Cerebellar nuclear complex (tissue), 1 donor: ENCODE measurements at places on chromosomes 5 and 9.

DNA sequence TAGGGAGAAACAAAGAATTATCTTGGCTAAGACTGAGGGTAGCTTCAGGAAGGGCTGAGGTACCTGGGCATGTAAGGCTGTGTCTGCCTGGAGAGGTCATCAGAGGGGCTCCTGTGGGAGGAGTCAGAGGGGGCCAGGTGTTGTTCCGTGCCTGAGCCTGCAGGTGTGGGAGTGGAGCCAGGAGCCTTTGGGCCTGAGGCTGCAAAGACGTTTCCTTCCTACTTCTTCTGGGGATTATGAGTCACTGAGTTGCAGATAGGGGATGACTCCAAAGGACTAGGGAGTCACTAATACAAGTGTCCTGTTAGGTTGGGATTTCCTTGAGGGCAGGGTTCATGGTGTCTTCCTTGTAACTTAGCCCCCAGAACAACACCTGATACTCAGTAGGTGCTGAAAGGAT lies 391.1 kb downstream of the ARHGEF28 start:
- no peak for DNase-seq

- no peak for DNase-seq
Observed at GRCh38 chr5:40626801-40627200, 52.9 kb upstream of the PTGER4 start.

DNA sequence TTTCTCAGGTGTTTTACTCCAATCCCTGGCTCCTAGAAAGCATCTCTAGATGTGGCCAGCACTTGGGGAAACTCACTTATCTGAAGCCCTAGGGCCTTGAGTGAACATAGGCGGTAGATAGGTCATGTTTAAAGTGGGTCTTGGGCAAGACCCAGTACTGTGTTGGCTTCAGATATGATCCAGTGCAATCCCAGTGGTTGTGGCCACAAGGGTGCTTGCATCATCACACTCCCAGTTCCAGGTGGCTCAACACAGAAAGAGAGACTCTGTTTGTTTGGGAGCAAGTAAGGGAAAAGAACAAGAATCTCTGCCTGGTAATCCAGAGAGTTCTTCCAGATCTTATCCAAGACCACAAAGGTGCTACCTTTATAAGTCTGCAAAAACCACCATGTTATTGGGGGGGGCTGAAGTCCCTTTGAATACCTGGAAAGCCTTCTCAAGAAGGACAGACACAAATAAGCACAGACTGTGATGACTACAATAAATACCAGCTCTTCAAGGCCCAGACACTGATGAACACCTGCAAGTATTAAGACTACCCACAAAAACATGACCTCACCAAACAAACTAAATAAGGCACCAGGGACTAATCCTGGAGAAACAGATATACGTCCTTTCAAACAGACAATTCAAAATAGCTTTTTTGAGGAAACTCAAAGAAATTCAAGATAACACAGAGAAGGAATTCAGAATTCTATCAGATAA lies 114.7 kb downstream of the LURAP1L start:
- no peak for DNase-seq

GRCh38 chr5:42423285-42424165 lies at the start of gene GHR:
Gene GHR, plus strand, starts transcription at chr5:42423439. Its CDS starts 142,436 bp downstream, at chr5:42565875.
- DNase-seq: no peak

GRCh38 chr9:121997791-121998190 lies 95.3 kb downstream of the TTLL11 start:
- DNase-seq: no peak

DNA sequence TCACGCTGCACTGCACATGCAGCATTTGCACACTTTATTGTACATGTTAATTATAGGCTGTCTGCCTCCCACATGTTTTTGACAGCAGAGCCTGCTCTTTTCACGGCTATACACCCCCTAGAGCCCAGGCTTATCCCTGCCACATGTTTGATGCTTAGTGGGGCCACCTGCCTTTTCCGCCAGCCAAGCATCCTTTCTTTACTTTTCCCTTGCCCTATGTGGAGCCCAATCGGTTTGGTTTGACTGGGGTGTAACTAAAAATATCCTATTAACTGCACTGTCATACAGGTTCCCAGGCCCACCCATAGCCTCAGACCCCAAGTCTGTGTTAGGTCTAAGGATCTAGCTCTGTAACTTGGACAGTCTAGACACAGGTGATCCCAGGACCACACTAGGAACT lies 18.9 kb upstream of the S1PR3 start:
- DNase-seq: no peak

DNA sequence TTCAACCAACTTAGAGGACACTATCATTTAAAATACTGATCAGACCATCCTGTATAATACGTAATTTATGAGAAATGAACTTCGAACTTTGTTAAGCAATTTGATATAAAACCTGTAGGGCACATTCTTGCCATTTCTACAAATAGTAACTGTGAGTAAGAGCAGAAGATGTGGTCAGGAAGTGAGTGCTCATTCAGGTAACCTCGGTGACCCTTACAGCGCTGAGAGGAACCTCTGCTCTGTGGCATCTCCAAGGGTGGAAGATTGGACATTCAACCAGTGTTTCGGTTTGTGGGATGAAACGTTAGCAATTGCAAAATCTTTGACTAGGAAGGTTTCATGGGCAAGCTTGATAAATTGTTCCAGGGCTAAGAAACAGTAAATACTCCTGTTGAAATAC lies 194.8 kb upstream of the IRX2 start:
- DNase-seq: no peak

DNA sequence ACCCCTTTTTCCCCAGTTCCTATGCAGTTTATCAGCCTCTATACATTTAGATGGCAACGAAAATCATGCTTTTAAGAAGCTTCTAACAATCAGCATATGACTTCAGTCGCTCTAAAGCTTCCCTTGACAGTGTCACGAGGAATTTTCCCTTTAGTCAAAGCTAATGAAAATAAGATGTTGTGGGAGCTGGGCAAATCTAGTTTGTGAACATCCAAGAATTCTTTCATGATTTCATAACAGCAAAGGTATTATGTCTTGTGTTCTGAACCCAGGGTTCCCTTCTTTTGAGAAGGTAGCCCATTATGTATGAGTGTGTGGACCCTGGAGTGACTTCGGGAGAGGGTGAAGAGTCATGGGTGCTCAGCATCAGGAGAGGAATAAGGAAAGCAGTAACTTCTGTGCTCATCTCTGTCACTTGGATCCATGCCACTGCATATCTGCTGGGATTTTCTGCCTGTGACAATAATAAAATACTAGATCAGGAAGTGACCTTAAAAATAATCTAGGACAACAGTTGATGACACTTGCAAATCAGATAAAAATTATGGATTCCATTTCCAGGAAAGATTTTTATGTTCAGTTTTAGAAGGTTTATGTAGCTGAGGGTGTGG lies 102.4 kb downstream of the PCSK1 start:
- DNase-seq: no peak

GRCh38 chr5:177336112-177336511 lies 15.4 kb downstream of the LMAN2 start:
- no peak for DNase-seq

DNA sequence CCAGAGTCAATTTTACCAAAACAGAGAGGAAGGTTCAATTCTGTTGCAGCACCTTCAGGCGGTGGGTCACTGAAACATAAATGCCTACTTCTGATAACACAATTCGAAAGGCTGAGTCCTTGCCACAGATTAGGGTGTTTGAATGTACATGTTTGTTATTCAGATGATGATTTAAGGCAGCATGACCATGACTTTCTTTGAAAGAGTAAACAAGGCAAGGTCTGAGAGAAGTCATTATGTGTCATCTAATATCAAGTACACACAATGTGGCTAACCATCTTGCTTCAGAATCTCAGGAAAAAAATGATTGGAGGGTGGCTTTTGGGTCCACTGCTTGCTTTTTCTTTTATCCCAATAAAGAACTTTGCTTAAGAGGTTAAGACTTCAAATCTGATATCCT lies 457.5 kb downstream of the TAF11L14 start:
- no peak for DNase-seq

DNA sequence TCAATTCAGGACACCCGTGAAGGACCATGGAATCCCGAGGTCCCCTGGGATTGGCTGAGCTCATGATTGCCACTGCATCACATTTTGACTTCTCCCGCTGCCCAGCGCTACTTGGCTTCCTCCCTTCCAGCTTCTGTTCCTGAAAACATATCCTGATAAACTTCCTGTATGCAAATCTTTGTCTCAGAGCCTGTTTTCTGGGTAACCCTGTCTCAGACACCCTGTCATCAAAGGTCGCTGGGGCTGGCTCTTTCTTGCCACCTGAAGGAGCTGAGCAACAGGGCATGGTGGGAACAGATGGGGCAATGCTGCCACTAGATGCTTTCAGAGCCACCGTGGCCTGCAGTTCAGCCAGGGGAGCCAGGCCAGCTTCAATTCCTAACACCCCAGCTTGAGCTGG lies 154.3 kb upstream of the TBC1D2 start:
- DNase-seq: no peak

DNA sequence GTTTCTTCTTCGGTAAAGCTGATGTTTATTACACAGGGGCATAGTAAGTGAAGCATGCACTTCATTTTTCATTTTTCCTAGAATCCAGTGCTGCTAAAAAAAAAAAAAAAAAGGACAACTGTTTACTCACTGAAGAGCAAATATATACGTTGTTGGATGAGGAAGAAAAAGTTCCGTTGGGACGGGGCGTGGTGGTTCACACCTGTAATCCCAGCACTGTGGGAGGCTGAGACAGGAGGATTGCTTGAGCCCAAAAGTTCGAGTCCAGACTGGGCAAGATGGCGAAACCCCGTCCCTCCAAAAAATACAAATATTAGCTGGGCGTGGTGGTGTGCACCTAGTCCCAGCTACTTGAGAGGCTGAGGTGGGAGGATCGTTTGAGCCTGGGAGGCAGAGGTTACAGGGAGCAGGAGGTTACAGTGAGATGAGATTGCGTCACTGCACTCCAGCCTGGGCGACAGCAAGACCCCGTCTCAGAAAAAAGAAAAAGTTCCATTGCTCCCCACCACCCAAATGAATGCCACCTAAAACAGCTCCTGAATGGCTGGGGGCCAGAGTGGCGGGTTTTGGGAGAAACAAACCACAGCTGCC lies 60.1 kb upstream of the GNE start:
- DNase-seq: no peak

DNA sequence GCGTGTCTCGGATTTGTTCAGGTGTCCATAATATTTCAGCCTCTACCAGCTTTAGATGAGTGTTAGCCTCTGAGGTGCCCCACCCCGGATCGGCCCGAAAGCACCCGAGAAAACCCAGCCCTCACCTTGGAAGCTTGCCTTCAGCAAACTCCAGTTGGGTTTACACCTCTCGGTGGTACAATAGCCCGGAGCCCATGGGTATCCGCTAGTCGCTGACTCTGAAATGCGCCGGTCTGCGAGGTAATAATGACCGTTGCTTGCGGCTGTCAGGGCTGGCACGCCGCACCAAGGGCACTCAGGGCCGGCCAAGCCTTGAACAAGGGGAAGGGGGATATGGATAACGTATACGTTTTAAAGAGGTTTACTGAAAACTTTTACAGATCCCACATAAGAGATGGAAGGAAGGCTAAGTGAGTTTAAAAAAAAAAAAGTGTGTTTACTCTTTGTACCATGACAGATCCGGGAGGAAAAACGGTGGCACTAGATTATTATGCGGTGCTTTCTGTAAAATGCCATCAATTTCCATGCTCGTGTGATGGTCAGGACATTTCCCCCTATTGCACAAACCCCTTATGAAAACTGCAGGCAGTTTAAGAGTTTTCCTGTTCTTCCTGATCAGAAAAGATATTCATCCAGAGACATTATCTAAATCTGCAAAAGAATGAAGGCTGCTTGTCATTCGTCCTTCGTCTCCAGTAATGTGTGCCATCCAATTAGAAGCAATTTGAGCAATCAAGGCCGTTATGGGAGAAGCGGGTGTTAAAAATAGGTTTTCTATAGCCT lies 124.2 kb downstream of the TMEM161B start:
- peak; percentile 39 for DNase-seq

- no peak for DNase-seq
Observed at GRCh38 chr5:153711755-153712154, 221.3 kb downstream of the GRIA1 start.

- DNase-seq: no peak
Observed at GRCh38 chr5:27832886-27833285, 794.5 kb upstream of the CDH9 start.

DNA sequence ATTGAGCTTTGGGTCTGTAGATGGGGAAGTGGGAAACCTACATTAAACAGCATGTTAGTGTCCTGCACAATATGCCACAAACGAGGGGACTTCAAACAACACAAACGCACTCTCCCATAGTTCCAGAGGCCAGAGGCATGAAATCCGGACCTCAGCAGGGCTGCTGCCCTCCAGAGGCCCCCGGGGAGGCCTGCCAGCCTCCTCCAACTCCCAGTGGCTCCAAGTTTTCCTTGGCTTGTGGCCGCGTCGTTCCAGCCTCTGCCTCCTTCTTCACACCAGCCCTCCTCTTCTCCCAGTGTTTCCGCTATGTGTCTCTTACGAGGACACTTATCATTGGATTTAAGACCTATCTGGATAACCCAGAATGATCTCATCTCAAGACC lies 13.3 kb upstream of the COL5A1 start:
- no peak for DNase-seq

DNA sequence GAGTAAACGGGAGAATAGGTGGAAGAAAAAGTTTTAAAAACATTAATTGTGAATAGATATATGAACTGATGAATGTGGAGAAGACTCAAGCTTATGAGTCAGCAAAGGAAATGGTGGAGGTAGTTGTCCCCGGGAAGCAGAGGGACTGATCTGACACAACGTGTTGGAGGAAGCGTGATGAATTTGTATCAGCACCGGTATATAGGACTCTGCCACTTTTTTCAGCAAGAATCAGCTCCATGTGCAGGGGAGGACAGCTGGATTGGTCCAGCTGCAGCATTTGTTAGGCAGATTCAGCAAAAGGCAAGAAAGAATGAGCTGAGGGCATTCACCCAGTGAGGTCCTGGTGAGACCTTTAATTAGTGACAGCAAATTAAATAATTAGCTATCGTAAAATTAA lies 276.0 kb downstream of the TENT4A start:
- DNase-seq: no peak

DNA sequence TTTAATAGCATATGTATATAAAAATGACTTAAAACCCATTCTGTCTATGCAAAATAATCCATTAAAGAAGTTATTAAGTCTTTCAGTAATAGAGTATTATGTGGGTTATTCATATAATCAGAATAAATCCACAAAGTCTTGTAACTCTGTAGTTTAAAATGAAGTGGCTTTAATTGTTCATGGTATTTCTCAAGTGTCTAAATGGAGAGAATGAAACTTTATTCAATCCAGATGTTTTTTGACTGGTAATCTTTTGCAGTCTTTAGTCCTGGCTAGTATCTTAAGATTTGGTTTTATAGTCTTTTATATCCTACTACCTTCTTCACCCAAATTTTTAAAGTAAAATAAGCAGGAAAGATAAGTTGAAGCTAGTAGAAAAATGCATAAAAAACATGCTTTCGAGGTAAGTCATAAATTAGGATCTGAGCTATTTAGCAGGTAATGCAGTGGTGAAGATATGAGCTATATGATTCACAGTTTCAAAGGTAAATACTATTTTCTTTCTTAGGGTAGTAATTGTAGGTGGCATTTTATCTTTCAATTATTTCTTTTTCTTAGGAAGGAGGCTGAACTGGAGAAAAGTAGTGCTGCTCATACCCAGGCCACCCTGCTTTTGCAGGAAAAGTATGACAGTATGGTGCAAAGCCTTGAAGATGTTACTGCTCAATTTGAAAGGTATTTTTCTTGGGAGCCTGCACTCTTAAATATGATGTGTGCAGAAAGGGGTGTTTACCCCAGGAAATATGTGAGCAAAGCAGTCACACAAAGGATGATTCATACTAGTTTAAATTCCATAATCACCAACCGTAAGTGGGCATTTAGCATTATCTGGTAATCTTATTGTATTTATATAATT lies 17.9 kb downstream of the HMMR start:
- no peak for DNase-seq

- no peak for DNase-seq
Observed at GRCh38 chr5:150497274-150497988, 10.5 kb upstream of the NDST1 start.
